Stimulated activated CD8-positive, alpha-beta memory T cell treated with anti-CD3 and anti-CD28 coated beads, Interleukin-12 subunit alpha, Interleukin-12 subunit beta, amount 100 ng/mL, for 1 hour (primary cell): ENCODE measurements at places on chromosomes 2 and 18.

GRCh38 chr2:88018909-88019308, 2.6 kb upstream of the RNU2-63P start:
- no peak for DNase-seq

- DNase-seq = no peak
These were observed 47.0 kb upstream of the COBLL1 start for GRCh38 chr2:164888592-164888991.

- no peak for DNase-seq
These were observed 115.6 kb downstream of the LPIN1 start for GRCh38 chr2:11862049-11862448.

DNA sequence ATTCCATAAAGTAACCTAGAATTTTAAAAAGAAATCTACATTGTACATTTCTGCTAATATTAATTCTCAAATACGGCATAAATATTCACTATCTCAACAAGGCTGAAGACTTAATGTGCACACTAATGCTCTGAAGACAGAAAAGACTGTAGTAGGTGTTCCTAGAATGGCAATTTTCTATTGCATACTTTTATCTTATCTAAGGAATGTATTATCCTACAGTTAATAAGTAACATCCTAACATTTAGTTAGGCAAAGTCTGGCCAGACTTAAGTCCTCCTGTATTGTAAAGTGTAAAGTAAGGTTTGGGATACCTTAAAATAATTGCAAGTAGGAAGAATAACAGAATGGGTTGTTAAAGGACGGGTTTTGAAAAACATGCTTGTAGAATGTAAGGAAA, 42.2 kb downstream of the CHST9 start:
- DNase-seq = no peak

- no peak for DNase-seq
These were observed 209.8 kb downstream of the KCNJ3 start for GRCh38 chr2:154908327-154908726.

- no peak for DNase-seq
These were observed 41.1 kb upstream of the CCDC150 start for GRCh38 chr2:196598412-196598811.

GRCh38 chr2:228367356-228367755, 185.9 kb upstream of the SPHKAP start:
- no peak for DNase-seq

GRCh38 chr2:197891897-197892442, 87.6 kb downstream of the PLCL1 start:
- DNase-seq = no peak

DNA sequence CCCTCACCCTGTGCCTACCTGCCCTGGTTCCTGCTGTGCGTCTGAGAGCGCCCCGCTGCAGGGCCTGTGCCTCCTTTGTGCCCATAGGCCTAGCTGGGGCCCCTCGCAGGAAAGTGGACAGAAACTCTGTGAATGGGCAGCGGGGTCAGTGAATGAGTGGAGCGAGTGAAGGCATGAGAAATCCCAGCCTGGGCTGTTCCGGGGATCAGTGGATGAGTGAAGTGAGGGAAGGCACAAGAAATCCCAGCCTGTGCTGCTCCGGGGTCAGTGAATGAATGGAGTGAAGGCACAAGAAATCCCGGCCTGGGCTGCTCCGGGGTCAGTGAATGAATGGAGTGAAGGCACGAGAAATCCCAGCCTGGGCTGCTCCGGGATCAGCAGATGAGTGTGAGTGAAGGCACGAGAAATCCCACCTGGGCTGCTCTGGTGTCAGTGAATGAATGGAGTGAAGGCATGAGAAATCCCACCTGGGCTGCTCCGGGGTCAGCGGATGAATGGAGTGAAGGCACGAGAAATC, 2.0 kb downstream of the COLEC11 start:
- no peak for DNase-seq

DNA sequence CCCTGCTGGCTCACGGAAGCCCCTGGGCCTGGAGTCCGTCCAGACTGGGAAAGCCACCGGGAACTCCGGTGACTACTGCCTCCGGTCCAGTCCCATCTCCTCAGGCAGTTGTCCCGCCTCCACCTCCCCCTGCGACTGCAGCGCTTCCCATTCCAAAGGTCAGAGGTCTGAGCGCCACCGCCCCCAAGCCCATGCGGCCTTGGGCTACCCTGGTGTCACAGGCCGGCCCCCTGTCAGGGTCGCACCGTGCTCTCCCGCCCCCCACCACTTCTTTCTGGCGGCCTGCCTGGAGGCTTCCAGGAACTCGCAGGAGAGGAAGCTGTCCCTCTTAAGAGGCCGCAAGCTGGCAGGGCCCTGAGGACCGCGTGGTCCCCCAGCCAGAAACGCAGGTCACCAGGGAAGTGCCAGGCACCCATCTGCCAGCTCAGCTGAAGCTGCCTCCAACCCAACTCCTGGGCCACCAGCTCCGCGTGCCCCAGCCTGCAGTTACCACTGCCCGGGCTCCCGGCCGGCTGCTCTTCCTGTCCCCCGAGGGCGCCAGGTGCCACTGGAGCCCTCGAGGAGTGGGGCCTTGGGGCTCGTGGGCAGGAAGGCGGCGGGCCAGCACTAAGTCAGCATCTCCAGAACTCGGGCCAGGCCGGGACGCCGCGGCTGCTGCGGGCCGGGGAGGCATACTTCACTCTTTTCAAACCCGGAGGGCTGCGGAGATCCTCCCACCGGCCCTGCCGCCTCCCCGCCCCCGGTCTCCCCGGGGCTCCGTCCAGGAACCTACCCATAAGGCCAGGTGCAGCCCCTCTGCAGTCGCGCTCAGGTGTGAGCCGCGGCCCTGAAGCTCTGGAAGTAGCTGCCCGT, 83.3 kb upstream of the POMC start:
- no peak for DNase-seq

- DNase-seq = no peak
These were observed 17.1 kb downstream of the ATOH8 start for GRCh38 chr2:85770786-85771409.

DNA sequence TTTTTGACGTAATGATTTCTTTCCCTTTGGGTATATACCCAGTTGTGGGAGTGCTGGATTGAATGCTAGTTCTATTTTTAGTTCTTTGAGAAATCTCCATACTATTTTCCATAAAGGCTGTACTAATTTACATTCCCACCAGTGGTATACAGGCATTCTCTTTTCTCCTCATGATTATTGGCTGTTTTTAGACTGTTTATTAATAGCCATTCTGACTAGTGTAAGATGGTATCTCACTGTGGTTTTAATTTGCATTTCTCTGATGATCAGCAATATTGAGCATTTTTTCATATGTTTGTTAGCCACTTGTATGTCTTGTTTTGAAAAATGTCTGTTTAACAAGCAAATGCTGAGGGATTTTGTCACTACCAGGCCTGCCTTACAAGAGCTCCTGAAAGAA, 9.2 kb upstream of the CD28 start:
- no peak for DNase-seq

GRCh38 chr18:49814147-49814499, 790 bp upstream of the ACAA2 start:
- DNase-seq = no peak

- no peak for DNase-seq
These were observed 38.8 kb downstream of the BMP10 start for GRCh38 chr2:68832233-68832869.

- DNase-seq = no peak
These were observed 108.2 kb downstream of the TDRD15 start for GRCh38 chr2:21231985-21232384.

DNA sequence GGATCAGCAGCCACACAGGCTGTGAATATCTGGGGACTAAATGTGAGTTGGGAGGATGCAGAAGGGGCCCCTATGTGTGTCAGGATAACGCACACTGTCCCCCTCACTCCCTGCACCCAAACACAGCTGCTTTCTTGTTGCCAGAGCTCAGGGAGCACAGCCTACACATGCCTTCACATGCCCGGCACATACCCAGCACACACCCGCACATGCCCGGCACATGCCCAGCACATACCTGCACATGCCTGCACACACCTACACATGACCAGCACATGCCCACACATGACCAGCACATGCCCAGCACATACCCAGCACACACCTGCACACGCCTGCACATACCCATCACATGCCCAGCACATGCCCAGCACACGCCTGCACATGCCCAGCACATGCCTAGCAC, 75.6 kb downstream of the TPO start:
- DNase-seq = no peak

DNA sequence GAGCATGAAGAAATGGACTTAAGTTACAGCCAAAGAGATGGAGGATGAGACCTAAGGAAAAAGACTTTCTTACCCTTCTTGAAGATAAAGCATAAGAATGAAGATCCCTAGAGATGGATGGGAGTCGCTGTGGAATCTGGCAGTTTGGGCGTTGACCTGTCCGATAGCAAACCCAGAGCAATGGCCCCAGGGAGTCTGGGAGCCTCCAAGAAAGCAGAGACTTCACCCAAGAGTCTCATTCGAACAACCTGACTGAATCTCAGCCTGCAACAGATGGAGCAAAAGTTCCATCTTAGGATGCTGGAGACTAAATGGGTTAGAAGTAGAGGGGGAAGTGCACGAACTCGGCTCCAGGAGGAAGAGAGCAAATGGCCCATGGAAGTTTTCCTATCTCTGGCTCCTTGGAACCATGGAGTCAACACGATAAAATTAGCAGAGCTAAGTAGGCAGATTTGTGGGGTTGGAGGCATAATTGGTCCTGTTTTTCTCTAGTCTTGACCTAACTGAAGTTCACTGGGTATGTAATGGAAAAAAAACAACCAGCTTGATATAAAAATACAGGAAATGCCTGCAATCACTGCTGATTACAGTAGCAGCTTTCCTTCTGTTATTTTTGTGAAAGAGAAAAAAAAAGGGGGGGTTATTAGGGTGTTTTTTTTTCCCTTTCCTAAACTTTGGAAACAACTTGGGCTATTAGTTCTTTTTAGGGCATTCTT, 178.4 kb upstream of the EPAS1 start:
- DNase-seq = no peak

DNA sequence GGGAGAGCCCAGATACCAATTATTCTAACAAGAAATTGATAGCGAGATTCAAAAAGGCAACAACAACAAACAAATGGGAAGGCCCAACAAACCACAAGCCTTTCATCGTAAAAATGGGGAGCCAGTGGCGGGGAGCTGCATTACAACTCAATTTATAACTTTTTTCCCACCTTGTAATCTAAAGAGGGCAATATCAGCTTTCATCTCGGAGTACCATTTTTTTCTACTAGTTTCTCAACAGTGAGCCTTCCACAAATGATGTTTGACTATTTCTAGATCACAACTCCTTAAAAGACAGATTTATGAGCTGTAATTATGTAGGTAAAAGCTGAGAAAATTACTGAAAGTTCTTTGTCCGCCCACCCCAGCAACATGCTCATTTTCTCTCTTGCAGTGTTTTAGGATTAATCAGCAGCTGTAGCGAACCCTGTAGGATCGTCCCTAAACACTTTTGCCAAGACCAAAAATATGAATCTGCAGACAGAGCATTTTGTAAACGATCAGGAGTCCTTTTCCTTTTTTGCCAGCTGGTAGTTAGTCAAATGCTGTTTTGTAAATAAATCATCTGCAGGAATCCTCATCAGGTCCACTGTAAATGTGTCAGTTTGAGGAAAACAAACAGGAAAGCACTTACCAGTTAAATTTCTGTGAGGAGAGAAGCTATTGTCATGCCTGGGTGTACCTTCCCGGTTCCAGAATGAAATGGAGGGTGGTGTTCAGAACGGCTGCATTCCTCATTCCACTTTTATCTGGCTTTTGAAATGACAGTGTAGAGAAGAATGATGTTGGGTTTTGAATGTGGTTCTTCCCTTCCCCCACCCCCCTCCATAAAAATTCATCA, 53.2 kb downstream of the EEF1B2 start:
- DNase-seq = no peak

DNA sequence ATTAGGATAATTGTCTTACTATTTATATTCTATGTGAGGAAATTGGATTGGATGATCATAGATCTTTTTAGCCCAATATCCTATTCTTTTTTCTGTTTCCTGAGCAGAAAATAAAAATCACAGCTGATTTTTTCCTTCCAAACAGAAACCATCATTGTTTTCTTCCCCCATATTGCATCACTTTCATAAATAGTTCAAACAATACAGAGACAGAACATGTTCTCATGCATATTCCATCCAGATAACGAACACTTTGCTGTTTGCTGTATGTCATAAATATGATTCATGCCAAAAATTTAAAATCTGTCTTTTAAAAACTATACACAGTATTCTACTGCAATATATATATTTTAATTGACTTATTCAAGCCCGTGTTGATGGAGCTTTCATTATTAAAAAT, 22.0 kb upstream of the RALBP1 start:
- DNase-seq = no peak

GRCh38 chr2:241695651-241696050, 6.2 kb upstream of the ING5 start:
- no peak for DNase-seq

DNA sequence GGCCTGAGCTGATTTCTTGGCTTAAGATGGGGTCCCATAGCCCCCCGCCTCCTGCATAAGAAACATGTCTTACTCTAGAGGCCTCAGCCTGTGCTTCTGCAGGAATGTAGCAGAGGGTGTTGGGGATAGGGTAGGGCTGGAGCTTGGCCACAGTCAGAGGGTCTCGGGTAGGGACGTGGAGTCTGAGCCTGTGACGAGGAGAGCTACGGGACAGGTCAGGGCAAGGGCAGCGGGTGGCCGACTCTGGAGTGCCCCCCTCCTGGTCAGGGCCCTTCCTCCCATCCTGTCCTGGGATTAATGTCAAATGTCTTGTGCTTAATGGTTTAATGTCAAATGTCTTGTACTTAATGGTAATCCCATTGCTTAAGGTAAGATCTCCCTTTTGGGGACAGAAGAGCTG, 130.4 kb downstream of the GLI2 start:
- no peak for DNase-seq

- no peak for DNase-seq
These were observed 110.5 kb upstream of the ZSWIM2 start for GRCh38 chr2:186959486-186959885.

- DNase-seq = no peak
These were observed 96.9 kb upstream of the GLS start for GRCh38 chr2:190783513-190784263.

DNA sequence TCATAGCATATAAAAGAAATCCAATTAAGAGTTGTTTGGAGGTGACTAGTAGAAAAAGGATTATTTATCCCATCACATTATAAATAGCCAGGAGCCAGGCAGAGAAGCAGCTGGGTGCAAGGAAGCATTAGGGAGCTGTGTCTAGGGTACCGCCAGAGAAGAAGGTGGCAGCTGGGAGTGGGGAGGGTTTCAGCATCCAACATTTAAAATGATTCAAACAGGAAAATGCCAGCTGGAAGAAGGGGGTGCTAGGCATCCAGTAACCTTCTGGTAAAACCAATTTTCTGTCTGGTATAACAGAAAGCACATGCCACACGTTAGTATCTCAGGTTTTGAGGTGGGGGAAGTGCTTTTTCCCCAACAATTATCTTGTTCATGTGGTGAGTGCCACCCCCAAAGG, 452.4 kb downstream of the ZEB2 start:
- no peak for DNase-seq

GRCh38 chr2:155157711-155158110, 459.2 kb downstream of the KCNJ3 start:
- DNase-seq = no peak

DNA sequence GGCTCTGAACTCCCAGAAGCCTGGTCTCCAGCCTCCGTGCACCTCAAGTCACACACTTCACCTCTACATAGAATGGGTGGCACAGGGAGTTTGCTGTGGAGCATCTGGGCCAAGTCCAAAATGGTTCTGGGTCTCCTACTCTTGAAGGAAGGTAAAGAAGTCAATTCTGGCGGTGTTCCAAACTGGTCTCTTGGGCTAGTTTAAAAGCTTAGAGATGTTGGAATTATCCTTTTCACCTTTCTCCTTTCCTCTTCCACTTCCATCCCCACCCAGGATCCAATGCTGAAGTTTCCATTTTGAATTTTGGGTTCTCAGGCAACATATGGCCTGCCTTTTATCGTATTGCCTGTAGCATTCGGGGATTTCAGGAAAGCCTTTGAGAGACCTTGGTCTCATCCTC, 325.2 kb downstream of the PDE11A start:
- no peak for DNase-seq

- DNase-seq = no peak
These were observed 10.7 kb upstream of the RBM45 start for GRCh38 chr2:178101321-178102079.
